EH (cell line): ENCODE measurements at places on chromosomes 5 and 9.
A peak's percentile ranks its signal among the peaks of the same experiment; 100 is the strongest.

DNA sequence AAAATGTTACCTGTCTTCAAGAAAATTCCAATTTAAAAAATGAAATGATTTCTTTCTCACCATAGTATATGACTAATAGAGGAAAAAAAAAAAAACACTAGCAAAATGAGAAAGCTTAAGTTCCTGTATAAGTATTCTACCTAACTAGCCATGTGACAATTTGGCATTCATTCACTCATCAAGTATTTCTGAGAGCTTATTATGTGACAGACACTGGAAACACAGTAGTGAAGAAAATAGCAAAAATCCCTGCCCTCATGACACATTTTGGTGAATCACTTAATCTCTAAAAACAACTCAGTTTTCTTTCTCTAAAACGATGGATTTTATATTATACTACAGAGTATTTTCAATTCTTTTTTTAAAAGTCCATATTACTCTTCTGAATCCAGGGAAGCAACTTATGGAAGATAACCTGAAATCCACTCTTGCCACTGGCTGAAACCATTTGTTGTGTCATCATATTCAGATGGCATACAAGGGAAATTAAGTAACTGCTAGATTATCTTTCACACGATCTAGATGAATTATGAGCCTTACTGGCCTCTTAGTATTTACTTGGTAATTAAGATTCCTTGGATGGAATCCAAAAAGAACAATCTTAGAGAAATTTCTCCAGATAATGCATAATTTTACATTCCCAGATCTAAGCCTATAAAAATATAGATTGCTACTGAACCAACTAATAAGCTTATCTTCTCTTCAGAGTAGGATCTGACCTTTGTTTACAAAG lies 5.5 kb downstream of the PTBP3 start:
- peak; percentile 36 for DNase-seq

DNA sequence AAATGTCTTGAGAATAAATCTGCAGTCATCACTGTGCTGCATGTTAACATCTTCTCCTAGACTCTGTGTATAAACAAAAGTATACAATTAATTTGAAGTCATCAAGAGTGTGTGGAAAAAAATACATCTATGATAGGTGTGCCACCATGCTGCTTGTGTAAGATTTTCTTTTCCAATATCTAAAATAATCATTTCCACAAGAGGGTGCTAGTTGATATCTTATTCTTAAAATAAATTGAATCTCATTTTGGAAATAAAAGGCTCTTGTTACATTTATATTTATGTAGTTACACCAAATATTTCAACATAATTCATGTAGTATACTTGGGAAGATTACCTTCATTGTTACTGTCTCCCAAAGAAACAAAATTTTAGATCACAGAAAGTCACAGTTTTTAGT lies 14.1 kb upstream of the MOCS2 start:
- peak; percentile 23 for DNase-seq

GRCh38 chr5:157820593-157821252 lies 38.2 kb downstream of the CLINT1 start:
- peak; percentile 43 for DNase-seq

- DNase-seq: no peak
Measured at GRCh38 chr5:134493461-134494055, 31.9 kb upstream of the JADE2 start.

DNA sequence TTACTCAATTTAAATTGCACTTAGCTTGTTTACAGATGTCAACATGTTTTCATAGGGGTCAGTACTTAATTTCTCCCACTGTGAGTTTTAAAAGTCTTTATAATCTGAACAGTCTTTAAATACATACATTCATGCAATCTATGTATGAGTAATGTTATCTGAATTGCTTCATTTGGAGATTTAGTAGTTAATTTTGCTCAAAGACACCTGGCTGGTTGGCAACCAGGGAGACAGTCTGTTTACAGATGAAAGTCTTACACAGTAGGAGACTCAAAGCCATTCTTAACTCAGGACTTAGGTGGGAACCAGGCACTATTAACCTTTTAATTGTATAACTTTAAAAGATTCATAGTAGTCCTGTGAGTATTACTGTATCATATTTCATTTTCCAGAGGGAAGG lies 29.3 kb downstream of the DAB2 start:
- no peak for DNase-seq

- DNase-seq: no peak
Measured at GRCh38 chr9:71549023-71549422, 219.3 kb downstream of the CEMIP2 start.

DNA sequence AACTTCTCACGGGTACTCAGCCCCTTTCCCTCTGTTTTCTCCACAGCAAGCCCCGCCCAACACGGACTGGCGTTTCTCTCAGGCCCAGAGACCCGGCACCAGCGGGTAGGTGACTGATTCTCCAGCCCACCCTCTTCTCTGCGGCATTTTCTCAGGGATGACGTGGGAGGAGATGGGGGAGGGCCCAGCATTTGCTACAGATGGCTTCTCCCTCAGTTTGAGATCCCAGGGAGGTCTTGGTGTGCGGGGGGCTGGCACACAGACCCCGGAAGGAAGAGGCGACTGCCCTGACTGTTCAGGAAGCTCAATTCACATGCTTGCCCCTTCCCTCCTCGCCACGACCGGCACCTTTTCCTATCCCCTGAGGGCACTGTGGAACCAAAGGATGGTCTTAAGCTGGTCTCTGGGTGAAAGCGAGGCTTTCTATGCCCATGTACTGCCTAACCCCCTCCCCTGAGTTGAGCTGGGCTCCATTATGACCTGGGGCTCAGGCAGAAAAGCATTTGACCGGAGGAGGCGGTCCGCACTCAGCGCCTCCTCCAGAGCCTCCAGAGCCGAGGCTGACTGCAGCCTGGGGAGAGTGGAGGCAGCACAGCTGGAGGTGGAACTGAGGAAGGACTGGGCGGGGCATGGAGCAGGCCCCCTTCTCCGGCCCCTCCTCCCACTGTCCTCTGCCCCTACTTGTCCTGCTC lies 6.0 kb downstream of the PCDHGC5 start:
- DNase-seq: peak; percentile 30

- no peak for DNase-seq
Measured at GRCh38 chr9:14203356-14204056, 110.4 kb downstream of the NFIB start.

- DNase-seq: peak; percentile 91
Measured at GRCh38 chr9:20297646-20298084, 324.6 kb downstream of the MLLT3 start.

DNA sequence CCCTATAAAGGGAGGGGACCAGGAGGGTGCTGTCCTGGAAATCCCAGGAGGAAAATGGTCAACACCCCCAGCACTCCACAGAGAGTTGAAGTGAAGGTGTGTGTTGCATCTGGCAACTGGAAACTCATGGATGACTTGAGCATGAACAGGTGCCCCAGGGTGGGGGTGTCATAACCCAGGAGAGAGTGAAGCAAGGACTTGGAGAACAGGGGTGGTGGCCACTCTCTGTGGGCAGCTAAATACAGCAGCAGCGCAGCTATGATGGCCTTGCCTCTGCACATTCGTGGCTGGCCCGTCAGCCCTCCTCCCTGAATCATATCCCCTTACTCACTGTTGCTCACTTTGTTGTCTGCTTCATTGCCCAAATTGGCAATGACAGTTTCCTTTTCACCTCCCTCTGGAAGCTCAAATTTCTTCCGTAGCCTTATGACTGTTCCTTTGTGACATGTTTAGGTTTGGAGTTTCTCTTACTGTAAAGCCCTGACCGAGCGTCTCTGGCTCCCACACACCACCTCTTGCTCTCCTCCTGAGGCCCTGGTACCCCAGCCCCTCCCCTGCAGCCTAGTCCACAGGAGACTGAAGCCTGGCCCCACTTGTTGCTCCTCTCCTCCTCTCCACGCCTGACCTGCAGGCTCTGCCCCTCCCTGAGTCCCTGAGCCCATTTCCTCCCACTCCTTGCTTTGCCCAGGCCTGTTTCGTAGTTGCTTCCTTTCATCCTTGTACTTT lies 185.8 kb downstream of the CD180 start:
- DNase-seq: peak; percentile 58

- no peak for DNase-seq
Measured at GRCh38 chr5:121251954-121252353, 599.7 kb upstream of the FTMT start.

- no peak for DNase-seq
Measured at GRCh38 chr5:148230240-148230639, 8.1 kb upstream of the MARCOL start.

DNA sequence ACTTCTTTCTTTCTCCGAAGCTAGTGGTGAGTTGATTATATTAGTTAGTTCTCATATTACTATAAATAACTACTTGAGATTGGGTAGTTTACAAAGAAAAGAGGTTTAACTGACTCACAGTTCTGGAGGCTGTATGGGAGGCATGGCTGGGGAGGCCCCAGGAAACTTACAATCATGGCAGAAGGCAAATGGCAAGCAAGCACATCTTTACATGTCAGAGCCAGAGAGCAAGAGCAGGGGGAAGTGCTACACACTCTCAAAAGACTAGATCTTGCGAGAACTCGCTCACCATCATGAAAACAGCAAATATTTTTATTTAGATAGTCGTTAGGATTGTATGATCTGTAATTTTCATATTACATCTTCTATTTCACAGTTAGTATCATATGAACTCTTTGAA lies 711.2 kb downstream of the PTPRD start:
- DNase-seq: no peak

DNA sequence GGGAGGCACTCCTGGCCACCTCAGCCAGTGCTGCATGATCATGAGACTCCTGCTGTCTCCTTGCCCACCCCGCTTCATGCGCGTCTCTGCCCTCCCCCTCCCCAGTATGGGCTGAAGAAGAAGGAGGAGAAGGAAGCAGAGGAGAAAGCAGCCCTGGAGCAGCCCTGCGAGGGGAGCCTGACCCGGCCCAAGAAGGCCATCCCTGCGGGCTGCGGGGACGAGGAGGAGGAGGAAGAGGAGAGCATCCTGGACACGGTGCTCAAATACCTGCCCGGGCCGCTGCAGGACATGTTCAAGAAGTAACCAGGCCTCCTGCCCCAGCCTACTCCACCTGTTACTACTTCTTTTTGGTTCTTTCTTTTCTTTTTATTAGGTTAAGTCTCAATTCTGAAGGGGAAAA lies 8.4 kb downstream of the CPLX2 start:
- DNase-seq: no peak

DNA sequence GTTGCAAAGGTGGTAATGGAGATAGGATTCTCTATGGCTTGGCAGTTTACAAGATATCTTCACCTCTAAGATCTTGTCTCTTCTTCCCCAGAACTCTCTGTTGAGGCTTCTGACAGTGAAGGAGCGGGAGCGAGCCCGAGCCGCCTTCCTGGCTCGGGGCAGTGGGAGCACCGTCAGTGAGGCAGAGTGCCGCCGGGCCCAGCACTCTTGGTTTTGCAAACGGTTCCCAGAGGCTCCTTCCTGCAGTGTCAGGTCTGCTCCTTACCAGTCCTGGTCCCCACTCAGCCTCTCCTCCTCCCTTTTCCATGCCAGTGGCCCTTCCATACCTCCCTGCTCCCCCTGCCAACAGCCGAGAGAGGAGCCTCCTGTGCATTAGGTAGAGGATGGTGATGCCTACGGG lies 12.6 kb upstream of the DNAJB5 start:
- no peak for DNase-seq

- no peak for DNase-seq
Measured at GRCh38 chr5:121755266-121755665, 96.4 kb upstream of the FTMT start.

- peak; percentile 48 for DNase-seq
Measured at GRCh38 chr9:21993893-21994555, at the start of gene CDKN2A. TSS of gene CDKN2A (minus strand) at chr9:21994392.

DNA sequence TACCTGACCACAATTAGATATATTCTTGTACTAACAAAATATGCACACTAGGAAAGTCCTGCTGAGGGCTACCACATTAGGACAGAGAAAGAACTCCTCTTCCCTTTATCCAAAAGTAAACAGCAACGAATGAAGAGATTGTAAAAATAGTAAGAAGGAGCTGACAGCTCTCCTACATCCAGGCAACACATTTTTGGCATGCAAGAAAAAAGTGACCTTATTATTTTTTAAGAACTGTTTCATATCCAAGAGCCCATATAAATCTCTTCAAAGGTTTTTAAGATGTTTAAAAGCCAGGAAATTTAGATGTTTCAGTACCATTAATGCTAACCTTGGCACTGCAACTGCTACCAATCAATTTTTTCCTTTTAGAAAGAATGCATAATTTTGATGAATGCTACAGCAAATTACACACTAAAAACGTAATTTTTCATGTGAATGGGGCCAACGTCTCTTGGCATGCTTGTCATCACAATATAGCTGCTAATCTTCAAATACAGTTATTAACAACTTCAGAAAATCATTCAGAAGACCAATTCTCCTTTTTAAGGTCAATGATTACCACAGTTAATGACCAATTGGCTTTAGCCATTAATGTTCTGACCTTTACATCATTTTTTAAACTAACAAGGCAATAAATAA lies 132.0 kb downstream of the FBXL17 start:
- DNase-seq: no peak

DNA sequence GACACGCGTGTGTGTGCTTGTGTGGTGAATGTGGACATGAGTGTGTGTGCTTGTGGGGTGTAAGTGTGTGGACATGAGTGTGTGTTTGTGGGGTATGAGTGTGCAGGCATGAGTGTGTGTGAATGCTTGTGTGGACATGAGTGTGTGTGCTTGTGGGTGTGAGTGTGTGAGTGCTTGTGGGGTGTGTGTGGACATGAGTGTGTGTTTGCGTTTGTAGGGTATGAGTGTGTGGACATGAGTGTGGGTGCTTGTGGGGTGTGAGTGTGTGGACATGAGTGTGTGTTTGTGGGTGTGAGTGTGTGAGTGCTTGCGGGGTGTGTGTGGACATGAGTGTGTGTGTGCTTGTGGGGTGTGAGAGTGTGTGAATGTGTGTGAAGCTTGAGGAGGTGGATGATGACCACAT lies 29.8 kb upstream of the TIFAB start:
- DNase-seq: no peak

GRCh38 chr5:37767251-37767650 lies 72.6 kb downstream of the GDNF start:
- no peak for DNase-seq

GRCh38 chr5:18312016-18312415 lies 677.8 kb downstream of the TAF11L14 start:
- no peak for DNase-seq

- DNase-seq: no peak
Measured at GRCh38 chr5:121658221-121658620, 193.5 kb upstream of the FTMT start.

- DNase-seq: no peak
Measured at GRCh38 chr5:129077433-129078075, 17.0 kb upstream of the ISOC1 start.

GRCh38 chr9:81522716-81523551 lies 166.4 kb downstream of the TLE1 start:
- DNase-seq: peak; percentile 77

- DNase-seq: peak; percentile 61
Measured at GRCh38 chr9:22010866-22011625, 1.9 kb upstream of the CDKN2B start.

- no peak for DNase-seq
Measured at GRCh38 chr5:128338649-128339048, 199.4 kb downstream of the FBN2 start.

GRCh38 chr9:38039090-38039906 lies 29.7 kb downstream of the SHB start:
- peak; percentile 91 for DNase-seq
